ENCODE measurements at places on chromosomes 2 and 18.

DNA sequence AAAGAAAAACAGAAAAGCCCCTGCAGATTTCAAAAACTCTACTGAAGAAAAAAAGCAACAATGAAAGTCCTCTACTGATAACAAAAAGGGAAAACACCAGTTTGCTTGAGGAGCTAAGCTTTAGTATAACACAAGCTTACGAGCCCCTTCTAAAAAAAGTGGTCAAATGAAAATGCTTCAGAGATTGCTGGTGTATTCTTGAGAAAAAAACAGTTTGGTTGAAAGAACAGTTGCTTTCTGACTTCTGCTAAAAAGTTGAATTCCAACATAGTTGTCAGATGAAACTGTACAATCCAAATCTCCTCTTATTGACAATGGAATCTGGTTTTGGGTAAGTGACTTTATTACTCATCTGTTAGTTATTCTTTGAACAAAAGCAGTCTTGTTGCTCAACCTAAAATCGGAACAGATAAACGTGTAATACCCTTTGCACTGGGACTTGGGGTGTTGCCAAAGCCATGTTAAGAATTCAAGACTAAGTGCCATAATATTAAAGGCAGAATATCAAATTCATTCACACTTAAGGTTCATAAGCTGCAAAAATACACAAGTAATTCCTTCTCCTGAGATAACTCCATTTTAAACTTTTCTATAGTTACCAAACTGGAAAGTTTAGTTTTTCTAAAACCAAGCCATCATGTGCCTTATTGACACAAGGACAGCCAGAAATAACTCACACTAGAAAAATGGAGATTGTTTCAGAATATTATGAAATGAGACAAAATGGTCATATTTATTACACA, 45.3 kb upstream of the SPAG16 start:
- DNase-seq = no peak

DNA sequence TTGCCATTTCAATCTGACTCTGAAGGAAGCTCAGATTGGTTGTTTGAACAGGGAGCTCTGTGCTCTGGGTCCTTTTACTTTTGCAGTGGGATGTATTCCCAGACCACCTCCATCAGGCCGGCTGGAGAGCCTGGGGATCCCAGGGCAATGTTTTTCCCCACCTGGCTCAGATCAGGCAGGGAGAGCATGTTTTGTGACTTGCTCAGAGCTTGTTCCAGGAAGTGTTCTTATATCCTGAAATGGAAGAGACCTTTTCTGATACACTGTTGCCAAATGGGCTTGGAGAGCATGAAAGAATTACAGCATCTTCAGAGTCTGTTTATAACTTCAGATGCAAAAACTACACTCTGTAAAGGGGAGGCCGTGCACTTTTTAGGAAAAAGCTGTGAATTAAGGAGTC, 56.0 kb downstream of the LIPG start:
- no peak for DNase-seq

- no peak for DNase-seq
Measured at GRCh38 chr2:151422917-151423439, 13.3 kb downstream of the RIF1 start.

GRCh38 chr2:98324181-98324580, 22.1 kb upstream of the CNGA3 start:
- DNase-seq = no peak

- no peak for DNase-seq
Measured at GRCh38 chr2:197208841-197209240, 101.7 kb downstream of the ANKRD44 start.

All from stimulated activated CD4-positive, alpha-beta T cell treated with anti-CD3 and anti-CD28 coated beads, Interleukin-12 subunit alpha, Interleukin-12 subunit beta, amount 100 ng/mL, for 24 hours (primary cell).